ENCODE measurements at places on chromosomes 6 and 20.

- no peak for DNase-seq
Observed at GRCh38 chr6:108673153-108673552, 112.4 kb downstream of the FOXO3 start.

DNA sequence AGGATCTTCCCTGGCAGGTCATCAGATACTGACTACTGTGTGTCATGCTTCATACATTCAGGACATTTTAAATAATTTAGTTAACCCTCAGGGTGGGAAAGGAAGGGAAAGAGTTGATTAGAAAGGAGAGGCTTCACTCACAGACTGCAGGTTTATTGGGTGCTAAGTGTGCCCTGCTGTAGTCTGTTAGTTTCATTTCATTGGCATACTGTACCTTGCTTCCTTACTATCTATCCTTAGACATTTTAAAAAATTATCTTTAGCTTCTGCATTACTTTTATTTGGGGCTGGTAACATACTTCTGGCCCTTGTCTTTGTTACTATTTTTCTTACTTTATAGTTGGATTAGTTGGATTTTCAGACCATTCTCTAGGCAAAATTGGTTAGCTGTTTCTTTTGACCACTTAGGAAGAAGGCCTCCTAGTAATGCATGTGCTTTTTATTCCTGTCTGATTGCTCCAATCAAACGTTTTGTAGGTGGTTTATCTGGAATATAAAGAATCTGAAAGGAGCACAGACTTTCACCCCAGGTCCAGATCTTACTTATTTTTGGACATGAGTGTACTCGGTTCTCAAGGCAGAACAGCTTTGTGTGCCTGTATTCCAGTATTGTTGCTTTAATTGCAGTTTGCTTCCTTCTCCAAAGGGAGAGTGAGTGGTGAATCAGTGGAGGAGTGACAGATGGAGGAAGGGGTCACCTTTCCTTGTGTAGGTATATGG lies 82.7 kb upstream of the PRDM1 start:
- DNase-seq = no peak

GRCh38 chr6:166466178-166467122 lies 83.7 kb upstream of the MPC1 start:
- DNase-seq = no peak

DNA sequence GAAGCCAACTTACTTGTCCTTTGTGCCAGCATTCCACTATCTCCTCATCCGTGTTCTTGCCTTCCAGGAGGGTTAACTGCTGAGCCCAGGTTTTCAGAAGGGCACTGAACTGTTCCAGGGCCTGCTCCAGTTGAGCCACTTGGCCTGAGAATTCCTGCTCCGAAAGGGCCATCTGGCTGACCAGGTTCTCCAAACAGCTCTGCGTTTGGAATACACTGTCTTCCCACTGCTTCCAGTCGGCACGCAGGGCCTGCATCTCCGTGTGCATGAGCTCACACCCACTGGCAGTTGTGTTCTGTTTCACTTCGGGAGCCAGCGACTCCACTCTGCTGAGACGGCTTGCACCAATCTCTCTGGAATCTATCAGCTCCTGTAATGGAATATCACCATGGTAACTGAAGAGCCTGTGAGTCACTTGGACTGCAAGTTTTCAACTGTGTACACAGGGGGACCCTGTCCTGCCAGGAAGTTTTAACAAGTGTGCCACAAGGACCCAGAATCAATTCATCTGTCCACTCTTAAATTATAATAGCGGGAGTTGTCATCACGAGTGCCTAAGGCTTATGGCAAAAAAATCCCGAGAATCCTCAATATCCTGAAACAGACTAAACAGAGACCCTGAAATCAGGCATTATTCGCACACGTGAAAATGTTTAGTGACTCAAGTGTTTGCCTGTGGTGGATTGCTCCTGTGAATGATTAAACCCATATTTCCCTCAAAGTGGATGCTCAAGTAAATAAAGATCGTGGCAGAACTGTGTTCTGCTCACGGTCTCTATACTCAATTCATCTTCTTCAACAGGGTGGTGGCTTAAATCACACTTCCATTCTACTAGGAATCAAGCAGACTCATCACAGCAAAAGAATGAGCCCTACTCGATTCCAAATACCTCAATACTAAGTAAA lies 255.9 kb downstream of the SYNE1 start:
- no peak for DNase-seq

DNA sequence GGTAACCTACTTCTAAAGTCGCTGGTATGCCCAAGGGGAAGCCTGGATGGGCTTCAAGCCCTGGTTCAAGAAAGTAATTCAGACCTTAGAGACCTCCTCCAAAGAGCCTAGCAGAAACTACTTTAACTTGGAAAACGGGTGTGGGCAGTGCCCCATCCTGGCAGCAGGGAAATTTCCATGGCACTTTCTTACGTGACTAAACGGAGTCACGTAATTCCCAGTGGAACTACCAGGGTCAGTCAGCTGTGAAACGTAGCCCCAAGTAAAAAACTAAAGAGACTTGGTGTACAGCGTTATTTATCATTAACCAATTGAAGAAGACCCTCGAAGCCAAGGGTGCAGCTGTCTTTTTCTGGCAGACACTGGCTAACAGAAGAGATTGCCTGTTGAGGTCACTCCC lies 114.0 kb downstream of the RCAN2 start:
- no peak for DNase-seq

DNA sequence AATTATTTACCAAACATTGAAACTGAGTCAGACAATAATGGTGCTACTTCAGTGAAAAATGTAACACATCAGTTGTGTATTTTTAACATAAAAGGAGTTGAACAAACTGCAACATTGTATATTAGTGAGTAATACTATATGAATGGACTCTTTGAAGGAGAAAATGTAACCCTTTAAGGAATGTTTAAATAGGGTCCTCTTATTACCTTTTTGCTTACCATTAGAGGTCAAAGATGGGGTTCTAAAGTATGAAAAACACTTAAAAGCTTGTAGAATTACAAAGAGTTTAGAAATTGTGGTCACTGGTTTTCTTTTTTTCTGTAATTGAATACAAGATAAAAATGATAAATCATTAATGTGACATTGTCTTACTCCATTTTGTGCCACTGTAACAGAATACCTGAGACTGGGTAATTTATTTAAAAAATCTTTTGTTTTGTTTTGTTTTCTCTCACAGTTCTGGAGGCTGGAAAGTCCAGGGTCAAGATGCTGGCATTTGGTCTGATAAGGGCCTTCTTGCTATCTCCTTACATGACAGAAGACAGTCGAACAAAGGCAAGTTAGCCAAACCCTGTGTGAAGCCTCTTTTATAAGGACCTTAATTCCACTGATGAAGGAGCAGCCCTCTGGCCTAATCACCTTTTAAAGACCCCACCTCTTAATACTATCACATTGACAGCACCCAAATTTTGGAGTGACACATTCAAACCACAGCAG lies 43.2 kb downstream of the SESN1 start:
- DNase-seq = no peak

- DNase-seq = no peak
Observed at GRCh38 chr20:58705208-58705926, 12.8 kb downstream of the NPEPL1 start.

DNA sequence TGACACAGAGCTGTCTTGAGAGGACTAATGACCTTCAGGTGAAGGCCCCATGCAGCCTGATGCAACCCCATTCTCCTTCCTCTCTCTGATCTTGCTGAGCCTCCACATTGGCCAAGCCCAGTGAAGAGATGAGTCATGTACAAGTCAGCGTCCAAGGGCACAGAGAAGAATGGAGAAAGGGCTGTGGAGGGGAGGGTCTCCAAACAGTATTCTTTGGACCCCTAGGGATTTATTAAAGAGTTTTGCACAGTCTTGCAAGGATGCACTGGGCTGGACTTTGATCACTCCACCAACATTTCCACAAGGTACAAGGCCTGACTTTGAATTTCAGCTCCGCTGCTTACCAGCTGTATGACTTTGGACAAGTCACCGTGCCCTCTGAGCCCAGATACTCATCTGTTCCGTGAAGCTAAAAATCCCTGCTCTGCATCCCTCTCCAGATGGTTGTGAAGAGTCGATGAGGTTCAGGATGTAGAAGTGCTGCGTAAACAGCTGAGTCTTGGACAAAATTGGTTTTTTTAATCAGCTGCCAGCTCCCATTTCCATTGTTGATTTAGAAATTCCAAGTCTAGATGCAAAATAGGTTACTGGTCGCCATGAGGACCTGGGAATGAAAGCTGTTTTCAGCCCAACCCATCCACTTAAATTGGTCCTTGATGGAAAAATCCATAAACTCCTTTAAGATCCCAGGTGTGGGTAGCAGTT lies 14.1 kb upstream of the KCNG1 start:
- peak; percentile 88 for DNase-seq

- DNase-seq = no peak
Observed at GRCh38 chr20:59663513-59664060, 59.2 kb downstream of the PHACTR3 start.

- DNase-seq = no peak
Observed at GRCh38 chr6:27584326-27584725, 111.4 kb upstream of the ZNF184 start.

DNA sequence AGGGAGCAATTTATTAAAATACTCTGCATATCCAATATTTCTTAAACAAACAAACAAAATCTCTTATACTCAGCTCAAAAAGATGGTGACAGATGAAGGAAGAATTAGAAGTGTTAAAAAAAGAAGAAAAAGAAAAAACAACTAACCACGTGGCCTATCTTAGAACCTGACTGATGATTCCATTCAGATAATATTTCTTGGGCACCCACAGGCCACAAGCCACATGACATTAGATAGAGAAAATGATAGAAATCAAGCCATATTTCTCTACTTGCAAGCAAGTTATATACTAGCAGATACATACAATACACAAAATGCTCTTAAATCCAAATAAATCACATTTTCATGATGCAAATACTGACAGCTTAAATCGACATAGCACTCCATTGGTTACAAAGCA lies 14.5 kb upstream of the RAMACL start:
- no peak for DNase-seq

- no peak for DNase-seq
Observed at GRCh38 chr20:46108435-46108841, 9.7 kb upstream of the CD40 start.

- DNase-seq = no peak
Observed at GRCh38 chr20:49542514-49542991, 25.4 kb downstream of the PTGIS start.

GRCh38 chr6:106792536-106793236 lies 163.3 kb downstream of the QRSL1 start:
- no peak for DNase-seq

- DNase-seq = peak; percentile 72
Observed at GRCh38 chr20:37335642-37336368, 10.1 kb upstream of the SRC start.

- no peak for DNase-seq
Observed at GRCh38 chr6:111710439-111710838, 104.8 kb upstream of the TRAF3IP2 start.

DNA sequence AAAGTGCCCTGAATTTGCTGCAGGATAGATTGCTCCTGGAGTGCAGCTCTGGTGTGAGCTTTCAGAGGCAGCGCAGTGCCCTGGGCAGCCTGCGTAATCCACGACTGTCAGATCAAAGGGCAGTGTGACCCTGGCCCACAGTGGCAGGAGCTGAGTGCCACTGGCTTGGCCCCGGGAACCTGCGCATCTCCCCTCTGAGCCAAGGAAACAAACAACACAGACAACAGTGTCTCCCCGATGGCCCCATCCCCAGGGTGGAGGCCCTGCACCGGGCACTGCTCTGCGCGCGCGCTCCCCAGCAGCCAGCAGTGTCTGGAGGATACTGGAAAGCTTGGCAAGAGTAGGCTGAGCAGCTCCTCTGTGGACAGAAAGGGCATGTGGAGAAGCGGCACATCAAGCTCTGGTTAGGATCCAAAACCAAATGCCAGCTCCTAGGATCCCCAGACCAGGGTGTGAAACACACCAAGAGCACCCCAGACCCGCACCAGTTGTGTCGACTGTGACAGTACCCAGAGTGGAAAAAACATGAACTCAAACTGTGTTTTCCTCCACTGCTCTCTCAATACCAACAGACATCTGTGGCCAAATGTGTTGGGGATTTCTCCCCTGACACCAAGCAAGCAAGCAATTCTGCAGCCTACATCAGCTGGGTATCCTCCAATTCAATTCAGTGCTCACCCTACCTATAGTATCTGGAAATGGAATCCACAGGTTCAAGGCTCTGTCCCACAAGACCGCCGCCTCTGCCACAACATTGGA lies 26.7 kb downstream of the RBCK1 start:
- DNase-seq = no peak

- peak; percentile 67 for DNase-seq
Observed at GRCh38 chr6:111057074-111057752, 30.1 kb upstream of the SLC16A10 start.

GRCh38 chr20:3930265-3931206 lies 41.3 kb downstream of the PANK2 start:
- DNase-seq = no peak

GRCh38 chr6:4913705-4914419 lies 90.0 kb downstream of the RPP40 start:
- no peak for DNase-seq

- DNase-seq = no peak
Observed at GRCh38 chr6:128479991-128480390, 40.4 kb downstream of the PTPRK start.

DNA sequence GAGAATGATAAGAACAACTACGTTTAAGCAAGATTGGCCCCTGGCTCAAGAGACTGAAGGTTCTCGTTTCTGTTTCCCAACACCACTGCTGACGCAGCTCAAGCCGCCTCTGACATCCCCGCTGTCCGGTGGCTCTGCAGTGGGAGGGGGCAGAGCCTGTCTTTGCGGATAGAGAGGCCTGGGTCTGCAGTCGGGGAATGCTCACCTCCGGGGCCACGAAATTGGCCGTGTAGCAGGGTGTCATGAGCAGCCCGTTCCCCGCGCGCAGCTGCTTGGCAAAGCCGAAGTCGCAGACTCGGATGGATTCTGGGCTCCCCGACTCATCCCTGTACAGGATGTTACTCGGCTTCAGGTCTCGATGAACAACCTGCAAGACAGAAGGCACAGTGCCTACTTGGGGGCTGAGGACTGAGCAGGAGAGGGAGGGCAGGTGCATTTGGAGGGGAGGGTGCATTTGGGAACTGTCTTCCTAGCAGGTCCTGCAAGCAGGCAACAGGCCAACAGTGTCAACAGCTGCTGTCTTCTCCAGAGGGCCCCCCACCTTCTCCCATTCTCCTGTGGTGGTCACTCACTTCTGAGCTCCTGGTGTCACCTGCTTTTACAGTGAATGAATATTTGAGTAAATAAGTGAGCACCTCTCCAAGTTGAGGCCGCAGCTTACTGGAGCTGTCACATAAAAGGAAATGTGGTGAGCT lies 40.5 kb upstream of the MPC1 start:
- DNase-seq = no peak

All from NB4 (cell line).